ENCODE measurements at places on chromosomes 3 and 15. TPM values are rescaled to one million over a fixed set of nuclear protein-coding genes. Genes with fewer than 3 reads are reported as not detected.

- no peak for DNase-seq
Measured at GRCh38 chr15:69436951-69437350, 15.7 kb upstream of the RPLP1 start.

DNA sequence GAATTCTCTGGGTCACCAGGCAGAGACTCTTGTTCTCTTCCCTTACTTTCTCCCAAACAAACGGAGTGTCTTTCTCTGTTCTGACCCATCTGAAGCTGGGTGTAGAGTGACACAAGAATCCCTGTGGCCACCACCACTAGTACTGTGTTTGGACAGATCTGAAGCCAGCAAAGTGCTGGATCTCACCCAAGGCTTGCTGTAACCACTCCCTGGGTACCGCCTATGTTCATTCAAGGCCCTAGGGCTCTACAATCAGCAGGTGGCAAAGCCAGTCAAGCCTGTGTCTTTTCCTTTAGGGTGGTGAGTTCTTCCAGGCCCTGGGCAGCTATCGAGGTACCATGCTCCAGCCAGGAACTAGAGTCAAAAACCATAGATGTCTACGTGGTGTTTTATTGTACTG lies 149.2 kb upstream of the CTNNB1 start:
- DNase-seq, result no peak

- no peak for DNase-seq
Measured at GRCh38 chr3:23438657-23439056, 235.5 kb downstream of the UBE2E2 start.

GRCh38 chr3:40057786-40058185 lies 248.4 kb downstream of the MYRIP start:
- no peak for DNase-seq

- DNase-seq, result no peak
Measured at GRCh38 chr3:189404024-189404423, 227.2 kb upstream of the TP63 start.

GRCh38 chr15:58677426-58677825 lies 72.1 kb downstream of the ADAM10 start:
- no peak for DNase-seq

Gene CSPG5
- total RNA-seq, result 0.96 TPM

DNA sequence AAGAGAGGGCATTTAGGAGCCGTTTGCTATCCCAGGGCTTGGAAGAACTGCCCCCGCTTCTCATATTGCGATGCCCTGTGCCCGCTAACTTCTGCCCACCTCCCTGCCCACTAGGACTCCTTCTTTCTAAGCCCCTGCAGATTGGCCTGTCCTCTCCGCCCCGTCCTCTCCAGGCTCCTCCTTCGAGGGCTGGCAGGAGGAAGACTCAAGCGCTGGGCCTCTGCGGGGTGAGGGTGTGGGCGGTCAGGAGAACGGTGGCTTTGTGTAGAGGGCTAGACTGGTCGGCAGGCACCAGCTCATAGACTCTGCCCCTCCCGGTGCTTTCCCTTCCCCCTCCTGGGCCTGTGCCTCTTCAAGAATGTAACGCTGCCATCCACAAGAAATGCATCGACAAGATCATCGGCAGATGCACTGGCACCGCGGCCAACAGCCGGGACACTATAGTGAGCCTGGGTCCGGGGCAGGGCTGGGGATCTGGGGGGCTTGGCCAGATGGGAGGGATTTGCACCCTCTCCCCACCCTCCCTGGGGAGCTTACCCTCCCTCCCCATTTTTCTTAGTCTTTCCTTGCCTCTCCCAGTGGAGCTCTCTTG lies 21.9 kb downstream of the PRKCD start:
- DNase-seq, result no peak

- no peak for DNase-seq
Measured at GRCh38 chr3:40317061-40317855, 7.8 kb downstream of the EIF1B start.
